Effector CD4-positive, alpha-beta T cell (primary cell): ENCODE measurements at places on chromosomes 4 and X.

DNA sequence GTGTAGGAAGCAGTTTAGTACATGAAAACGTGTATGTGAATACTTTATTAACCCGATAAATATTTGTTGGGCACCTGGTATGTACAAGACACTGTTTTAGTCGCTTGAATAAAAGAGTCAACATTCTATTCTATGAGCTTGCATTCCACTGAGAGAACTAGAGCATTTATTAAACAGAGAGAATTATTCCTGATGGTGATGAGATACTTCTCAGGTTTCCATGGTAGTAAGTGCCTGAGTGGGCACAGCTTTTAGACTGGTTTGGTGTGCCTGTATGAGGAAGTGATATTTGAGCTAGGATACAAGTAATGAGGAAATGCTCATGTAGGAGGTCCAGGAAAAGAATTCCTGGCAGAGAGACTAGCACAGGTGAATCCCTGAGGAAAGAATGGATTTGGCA lies 94.2 kb downstream of the ATP10D start:
- DNase-seq, result no peak

DNA sequence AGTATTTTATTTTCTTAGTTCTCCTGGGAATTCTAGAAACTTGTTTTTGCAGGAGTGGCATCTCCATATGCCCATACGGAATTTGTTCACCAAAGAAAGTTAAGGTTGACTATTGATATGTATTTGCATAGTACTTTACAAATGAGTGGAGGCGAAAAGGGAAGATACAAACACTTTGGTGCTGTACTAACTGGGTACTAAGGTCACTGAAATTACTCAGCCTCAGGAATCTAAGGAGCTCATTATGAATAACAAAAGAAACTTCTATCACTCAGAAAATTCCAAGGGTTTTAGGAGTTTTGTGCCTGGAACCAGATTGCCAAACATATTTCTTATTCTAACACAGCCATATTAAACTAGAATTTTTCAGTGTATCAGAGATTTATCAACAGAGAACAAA lies 27.4 kb upstream of the TMPRSS11B start:
- no peak for DNase-seq

GRCh38 chr4:136203199-136203598 lies 1329.1 kb downstream of the PCDH18 start:
- DNase-seq, result no peak

- DNase-seq, result no peak
Observed at GRCh38 chrX:38206036-38206435, 14.6 kb downstream of the SRPX start.

GRCh38 chr4:48439988-48440387 lies 43.2 kb upstream of the SLC10A4 start:
- no peak for DNase-seq

GRCh38 chrX:21493226-21493830 lies 119.1 kb downstream of the CNKSR2 start:
- DNase-seq, result no peak

GRCh38 chr4:22921936-22922335 lies 229.2 kb downstream of the GBA3 start:
- DNase-seq, result no peak

GRCh38 chr4:8117278-8117682 lies 41.3 kb downstream of the ABLIM2 start:
- no peak for DNase-seq

DNA sequence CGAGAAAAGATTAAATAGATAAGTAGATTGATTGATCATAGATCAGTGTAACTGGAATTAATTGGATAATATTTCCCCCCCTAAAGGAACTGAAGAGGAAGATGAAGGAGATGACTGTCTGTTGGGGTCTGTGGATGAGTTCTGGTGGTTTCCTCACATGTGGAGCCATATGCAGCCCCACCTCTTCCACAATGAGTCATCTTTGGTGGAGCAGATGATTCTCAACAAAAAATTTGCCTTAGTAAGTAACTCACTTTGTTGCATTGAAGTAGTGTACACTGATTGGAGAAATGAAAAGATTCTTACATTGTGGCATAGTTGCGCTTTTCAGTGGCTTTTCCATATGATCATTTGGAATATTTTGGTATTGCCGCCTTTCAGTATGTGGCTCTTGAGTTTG lies 80.4 kb downstream of the NDST3 start:
- DNase-seq, result no peak

DNA sequence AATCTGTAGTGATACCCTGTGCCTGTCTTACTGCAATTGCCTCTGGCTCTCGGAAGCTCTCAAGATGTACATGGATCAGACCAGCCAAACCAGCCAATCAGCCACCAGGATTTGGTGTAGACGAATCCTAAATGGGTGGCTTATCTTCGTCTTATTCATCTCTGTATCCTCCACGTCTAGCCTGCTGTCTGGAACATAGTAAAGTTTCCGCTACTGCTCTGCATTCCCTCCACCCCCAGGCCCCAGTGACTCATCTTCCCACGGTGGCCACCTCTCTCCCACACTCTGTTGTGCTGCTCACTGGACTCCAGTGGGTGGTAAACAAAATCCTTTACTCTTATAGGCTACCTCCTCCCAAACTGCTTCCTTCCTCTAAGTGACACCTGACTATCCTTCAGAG lies 37.8 kb downstream of the SEPTIN6 start:
- peak; percentile 60 for DNase-seq

GRCh38 chr4:117549524-117549923 lies 464.1 kb upstream of the TRAM1L1 start:
- no peak for DNase-seq

DNA sequence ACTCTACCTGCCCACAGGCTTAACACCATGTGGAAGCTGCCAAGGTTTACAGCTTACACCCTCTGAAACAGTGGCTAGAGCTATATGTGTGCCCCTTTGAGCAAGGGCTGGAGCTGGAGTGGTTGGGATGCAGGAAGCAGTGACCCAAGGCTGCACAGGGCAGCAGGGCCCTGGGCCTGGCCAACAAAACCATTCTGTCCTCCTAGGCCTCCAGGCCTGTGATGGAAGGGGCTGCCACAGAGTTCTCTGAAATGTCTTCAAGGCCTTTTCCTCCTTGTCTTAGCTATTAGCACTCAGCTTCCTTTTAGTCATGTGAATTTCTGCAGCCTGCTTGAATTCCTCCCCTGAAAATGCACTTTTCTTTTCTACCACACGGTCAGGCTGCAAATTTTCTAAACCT lies 84.9 kb downstream of the IL13RA2 start:
- DNase-seq, result no peak

DNA sequence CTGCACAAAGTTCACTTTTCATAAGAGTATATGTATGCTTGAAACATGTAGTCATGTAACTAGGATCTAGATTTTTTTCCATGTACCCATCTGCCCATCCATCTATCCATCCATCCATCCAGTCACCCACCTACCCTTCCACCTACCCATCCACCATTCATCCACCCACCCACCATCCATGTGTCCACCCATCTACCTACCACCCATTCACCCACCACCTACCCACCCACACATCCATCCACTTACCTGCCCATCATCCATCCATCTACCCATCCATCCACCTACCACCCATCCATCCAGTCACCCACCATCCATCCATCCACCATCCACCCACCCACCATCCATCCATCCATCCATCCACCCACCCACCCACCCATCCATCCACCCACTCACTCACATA lies 121.8 kb upstream of the PSAPL1 start:
- DNase-seq, result no peak

- DNase-seq, result no peak
Observed at GRCh38 chr4:169925678-169926077, 100.5 kb downstream of the MFAP3L start.

- no peak for DNase-seq
Observed at GRCh38 chr4:54025582-54025981, 38.8 kb downstream of the CHIC2 start.

- no peak for DNase-seq
Observed at GRCh38 chr4:30461218-30461617, 259.0 kb upstream of the PCDH7 start.

DNA sequence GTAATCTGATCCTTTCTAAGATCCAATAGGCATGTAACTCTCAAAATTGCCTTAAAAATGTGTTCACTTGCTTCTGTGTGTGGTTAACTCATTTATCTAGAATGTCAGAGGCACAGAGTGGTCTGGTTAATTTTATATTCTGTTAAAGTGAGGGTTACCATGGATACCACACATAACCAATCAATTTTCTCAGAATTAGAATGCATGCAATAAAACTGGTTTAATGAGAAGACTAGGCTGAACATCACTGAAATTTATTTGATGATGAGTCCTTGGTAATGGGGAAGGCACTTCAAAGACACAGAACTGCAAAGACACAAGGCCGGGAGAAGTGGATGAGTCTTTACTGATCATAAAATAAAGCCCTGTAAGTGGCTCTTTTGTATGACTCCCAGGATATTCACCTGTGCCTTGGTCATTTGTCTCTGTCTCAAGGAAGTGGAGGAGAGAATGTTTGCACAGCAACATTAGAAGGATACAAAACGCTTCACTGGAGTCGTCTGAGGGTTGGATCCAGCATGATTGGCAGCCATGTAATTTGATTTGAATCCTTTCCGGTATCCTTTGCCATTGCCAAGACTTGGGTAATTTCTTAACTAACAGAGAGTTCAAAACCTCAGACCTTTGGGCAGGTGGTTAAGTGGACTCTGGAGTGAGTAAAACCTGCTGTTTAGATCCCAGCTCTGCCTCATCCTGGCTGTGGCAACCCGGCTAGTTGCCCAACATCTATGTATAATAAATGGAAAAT lies 94.0 kb upstream of the RBPJ start:
- DNase-seq, result no peak

GRCh38 chr4:94870146-94870545 lies 112.4 kb downstream of the BMPR1B start:
- DNase-seq, result no peak

GRCh38 chrX:152897222-152898131 lies at the start of gene ZNF185:
TSS of gene ZNF185 (plus strand) at chrX:152898067. CDS start at chrX:152914490, 16,423 bp downstream.
- no peak for DNase-seq

- DNase-seq, result no peak
Observed at GRCh38 chr4:64368741-64369140, 40.5 kb downstream of the TECRL start.

- DNase-seq, result no peak
Observed at GRCh38 chr4:141595531-141595930, 40.9 kb upstream of the IL15 start.

GRCh38 chr4:127410201-127410600 lies 222.6 kb upstream of the INTU start:
- no peak for DNase-seq

- no peak for DNase-seq
Observed at GRCh38 chr4:153620352-153620751, 63.7 kb upstream of the TLR2 start.

GRCh38 chrX:68579810-68580209 lies 67.7 kb upstream of the STARD8 start:
- no peak for DNase-seq

GRCh38 chr4:25500626-25501316 lies 123.7 kb downstream of the ANAPC4 start:
- DNase-seq, result no peak

DNA sequence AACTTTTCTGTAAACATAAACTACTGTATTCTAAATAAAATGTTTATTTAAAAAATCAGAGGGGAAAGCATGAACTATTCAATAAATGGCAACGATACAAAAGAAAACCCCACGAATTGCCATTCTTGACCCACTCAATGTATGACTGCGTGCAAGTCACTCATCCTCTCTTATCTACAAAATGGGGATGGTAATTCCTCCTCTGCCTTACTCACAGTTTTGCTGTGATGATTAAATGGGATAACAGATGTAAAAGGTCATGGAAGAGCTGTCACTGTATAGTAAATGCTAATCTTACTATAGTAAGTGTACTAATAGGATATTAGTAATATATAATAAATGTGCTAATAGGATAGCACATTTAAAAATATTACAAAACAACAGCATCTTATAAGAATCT lies 173.4 kb downstream of the SCFD2 start:
- no peak for DNase-seq

GRCh38 chr4:66489783-66490452 lies 819.6 kb upstream of the EPHA5 start:
- DNase-seq, result no peak

DNA sequence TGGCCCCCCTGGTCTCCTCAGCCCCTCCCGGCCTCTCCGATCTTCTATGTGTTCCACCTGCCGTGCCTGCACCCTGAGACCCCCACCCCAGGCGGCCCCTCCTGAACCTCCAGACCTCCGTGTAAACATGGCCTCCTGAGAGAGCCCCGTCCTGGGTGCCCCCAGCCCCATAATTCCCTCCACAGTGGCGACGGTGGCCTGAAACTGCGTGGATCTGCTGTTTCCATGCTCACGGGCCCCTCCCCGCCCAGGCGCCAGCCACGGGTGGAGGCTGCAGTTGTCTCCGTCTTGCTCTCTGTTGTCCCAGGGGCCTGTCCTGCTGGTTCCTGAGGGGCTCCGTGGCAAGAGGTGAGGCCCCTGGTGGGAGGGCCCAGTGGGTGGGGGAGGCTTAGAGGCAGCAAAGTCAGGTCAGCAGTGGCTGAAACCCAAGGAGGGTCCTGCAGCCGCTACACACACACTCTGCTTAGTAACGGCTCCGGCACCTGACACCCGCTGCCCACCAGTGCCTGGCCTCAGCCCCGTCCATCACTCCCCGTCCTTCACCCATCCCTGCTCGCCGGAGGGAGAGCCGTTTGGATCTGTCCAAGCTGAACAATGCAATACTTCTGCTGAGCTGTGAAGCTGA lies 75.8 kb downstream of the FAM53A start:
- DNase-seq, result no peak

DNA sequence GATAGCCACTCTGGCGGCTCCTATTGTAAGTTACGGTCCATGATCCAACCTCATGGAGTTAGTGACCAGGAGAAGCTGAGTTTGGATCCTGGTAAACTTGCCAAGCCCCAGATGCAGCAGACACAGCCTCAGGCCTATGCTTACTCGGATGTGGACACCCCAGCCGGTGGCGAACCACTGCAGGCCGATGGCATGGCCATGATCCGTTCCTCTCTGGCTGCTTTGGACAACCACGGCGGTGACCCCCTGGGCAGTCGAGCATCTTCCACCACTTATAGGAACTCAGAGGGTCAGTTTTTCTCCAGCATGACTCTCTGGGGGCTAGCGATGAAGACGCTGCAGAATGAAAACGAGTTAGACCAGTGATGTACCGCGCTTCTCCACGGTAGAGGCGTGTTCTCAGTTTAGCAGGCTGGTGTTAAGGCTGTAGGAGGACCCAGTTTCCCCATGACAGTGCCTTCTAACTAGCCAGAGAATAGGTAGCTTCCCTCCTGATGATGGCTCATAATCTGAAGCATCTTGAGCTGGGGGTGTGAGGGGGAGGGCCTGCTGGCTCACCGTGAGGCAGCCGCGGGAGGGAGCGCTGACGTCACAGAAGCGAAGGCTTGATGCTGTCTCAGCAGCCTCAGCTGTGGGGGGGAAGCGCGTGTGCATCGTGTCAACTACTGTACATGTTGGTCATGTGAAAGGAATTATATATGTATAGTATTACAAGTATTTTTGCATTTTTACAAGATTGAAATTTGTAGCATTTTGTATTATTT lies 31.1 kb downstream of the ZBTB49 start:
- no peak for DNase-seq

DNA sequence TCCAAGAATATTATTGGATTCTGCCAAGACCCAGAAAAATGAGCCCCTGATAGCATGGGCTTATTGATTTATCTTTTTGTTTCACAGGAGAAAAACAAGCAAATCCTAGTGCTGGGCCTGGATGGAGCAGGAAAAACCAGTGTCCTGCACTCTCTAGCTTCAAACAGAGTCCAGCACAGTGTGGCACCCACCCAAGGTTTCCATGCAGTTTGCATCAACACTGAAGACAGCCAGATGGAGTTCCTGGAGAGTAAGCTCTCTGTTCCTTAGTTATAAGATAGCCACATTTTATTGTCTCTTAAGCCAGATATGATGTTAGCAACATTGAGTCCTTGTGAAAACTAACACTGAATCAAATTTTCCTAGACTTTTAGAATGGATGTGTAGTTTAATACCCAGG lies 5.5 kb downstream of the ARL9 start:
- no peak for DNase-seq
